Hematopoietic multipotent progenitor cell treated with erythropoietin and hydrocortisone succinate and interleukin-3 and kit ligand, for 15 days (in vitro differentiated cells): ENCODE measurements at places on chromosomes 2 and 18.
A peak's percentile ranks its signal among the peaks of the same experiment; 100 is the strongest.

- DNase-seq, result no peak
These were observed 6.5 kb downstream of the CNDP1 start for GRCh38 chr18:74540652-74541421.

GRCh38 chr18:14769381-14769780 lies 21.4 kb downstream of the ANKRD30B start:
- no peak for DNase-seq

- DNase-seq, result no peak
These were observed 276.3 kb upstream of the ERBB4 start for GRCh38 chr2:212814941-212815340.

GRCh38 chr2:1856922-1857321 lies 112.6 kb upstream of the PXDN start:
- DNase-seq, result no peak

DNA sequence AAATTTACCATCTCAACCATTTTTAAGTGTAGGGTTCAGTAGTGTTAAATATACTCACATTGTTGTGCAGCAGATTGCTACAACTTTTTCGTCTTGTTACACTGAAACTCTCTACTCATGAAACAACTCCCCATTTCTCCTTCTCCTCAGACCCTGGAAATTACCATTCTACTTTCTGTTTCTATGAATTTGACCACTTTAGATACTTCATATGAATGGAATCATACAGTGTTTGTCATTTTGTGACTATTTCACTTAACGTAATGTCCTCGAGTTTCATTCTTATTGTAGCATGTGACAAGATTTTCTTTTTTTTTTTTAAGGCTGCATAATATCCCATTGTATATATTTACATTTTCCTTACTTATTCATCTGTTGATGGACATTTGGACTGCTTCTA lies 203.8 kb downstream of the PLCL1 start:
- DNase-seq, result no peak

- no peak for DNase-seq
These were observed 100.4 kb downstream of the LDLRAD4 start for GRCh38 chr18:13318731-13319501.

GRCh38 chr2:195820867-195821565 lies 164.0 kb downstream of the SLC39A10 start:
- DNase-seq, result no peak

DNA sequence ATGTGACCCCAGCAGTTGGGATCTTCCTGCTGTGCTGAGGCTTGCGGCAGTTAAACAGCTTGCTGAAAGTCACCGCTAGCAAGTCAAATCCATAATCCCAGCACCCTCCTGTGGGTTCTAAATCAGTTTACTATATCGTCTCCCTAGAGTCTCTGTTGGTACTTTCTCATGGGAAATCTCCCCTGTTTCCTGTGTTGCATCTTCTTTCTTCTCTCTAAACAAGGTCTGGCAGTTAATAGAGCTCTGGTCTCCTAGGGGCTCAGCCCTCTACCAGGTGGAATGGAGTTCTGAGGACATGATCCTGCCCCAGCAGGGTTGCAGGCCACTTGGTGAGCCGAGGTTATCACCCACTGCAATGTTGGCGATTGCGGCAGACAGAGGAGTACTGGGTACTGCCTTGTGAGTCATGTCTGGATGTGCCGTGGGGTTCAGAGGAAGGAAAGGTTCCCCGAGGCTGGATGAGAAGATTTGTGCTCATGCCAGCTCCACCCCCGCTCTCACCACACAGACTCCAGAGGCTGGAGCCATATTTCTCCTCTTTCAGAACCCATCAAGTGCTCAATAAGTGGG lies 59.4 kb upstream of the SIX2 start:
- no peak for DNase-seq

- DNase-seq, result no peak
These were observed 26.3 kb upstream of the CASP8 start for GRCh38 chr2:201233812-201234662.

GRCh38 chr2:220512419-220512818 lies 885.0 kb downstream of the SLC4A3 start:
- no peak for DNase-seq

DNA sequence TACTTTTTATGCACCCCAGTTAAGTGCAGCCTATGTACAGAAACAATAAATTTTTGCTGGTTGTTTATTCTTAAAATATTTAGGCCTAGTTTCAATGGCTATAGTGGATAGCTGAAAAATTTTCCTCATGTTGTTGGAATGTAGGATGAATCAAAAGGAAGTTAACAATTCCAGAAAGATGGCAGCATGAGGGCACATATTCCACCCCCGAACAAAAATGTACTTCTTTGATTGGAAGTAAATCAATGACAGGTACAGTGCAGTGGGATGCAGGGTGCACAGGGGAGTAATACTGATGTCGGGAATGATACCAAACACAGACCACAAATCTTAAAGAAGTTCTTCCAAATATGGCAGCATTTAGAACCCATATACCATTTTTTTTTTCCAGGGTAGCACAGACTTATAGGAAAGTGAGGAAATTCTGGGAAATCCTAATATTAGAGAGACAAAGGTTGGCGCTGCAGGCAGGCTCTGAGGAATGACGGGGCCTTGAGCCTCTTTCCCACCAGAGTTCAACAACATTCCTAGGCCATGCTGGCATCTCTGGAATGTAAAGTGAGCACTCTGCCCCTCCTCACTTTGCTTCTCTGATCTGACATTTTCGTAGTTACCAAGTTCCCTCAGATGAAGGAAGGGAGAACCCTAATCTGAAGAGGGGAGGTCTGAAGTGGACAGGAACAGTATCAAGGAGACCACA lies 36.6 kb upstream of the IKZF2 start:
- no peak for DNase-seq

GRCh38 chr2:26316845-26317244 lies 29.1 kb upstream of the SELENOI start:
- DNase-seq, result no peak

DNA sequence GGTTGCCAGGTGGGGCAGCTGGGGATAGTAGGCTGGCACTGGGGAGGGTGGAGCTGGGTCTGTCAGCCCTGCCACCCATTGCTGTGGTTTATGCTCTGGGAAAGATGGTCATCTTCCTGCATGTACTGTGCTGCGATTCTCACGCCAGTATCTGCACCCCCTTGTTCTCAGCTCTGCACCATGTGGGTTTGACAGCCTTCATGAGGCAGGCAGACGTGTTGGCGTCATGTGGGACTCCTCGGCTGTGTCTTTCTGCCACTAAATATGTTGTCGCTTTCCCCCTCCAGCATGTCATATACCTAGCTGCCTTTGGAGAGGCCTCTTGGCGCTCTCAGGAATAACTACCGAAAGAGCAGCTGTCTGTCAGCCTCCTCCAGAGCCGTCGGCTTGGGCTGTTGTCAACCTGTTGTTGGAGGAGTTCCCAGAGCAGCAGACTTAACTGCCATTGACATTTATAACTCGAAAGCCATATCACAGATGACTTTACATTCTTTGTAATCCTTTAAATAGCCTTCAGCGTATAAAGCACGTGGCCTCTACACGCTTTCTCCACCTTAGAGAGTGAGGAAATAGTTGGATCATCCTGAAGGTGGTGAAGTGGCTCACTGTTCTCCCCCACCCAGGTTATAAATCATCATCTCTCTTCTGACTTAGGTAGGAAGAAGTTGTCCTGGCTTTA lies 80.4 kb upstream of the MGAT5 start:
- DNase-seq, result no peak

DNA sequence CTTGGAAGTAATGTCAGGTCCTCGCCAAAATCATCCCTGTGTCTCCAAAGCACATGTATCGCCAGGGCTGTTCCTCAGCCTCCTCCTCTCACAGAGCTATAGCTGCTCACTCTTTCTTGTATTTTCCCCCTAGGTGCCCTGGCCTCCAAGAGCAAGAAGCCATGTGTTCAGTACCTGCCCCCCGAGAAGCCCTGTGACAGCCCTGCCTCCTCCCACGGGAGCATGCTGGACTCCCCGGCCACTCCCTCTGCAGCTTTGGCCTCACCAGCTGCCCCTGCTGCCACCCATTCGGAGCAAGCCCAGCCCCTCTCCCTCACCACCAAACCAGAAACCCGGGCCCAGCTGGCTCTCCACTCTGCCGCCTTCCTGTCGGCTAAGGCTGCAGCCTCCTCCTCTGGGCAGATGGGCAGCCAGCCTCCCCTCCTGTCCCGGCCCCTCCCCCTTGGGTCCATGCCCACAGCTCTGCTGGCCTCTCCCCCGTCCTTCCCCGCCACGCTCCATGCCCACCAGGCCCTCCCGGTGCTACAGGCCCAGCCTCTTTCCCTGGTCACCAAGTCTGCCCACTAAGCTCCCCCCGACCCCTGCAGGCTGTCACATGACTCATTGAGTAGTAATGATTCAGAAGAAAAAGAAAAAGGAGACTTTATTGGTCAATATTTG lies 18.8 kb downstream of the TGOLN2 start:
- DNase-seq, result no peak

GRCh38 chr2:1582891-1583341 lies 161.4 kb downstream of the PXDN start:
- no peak for DNase-seq

DNA sequence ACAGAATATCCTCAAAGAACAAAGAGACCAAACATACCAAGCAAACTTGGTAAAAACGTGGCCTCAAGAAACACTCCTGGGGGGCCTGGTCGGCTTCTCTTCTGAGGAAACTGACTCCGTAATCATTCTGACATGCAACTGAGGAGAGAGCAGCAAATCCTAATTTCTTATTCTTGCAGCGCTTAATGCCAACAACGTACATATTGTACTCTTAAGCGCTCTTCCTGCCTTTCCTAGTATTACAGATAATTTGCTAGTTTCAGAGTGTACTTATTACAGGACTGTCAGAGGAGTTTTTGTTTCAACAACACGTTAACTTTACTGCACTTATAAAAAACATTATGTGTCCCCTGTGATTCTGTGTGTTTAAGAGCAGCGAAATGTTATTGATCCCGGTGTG lies 64.9 kb downstream of the ZNF521 start:
- DNase-seq, result no peak

DNA sequence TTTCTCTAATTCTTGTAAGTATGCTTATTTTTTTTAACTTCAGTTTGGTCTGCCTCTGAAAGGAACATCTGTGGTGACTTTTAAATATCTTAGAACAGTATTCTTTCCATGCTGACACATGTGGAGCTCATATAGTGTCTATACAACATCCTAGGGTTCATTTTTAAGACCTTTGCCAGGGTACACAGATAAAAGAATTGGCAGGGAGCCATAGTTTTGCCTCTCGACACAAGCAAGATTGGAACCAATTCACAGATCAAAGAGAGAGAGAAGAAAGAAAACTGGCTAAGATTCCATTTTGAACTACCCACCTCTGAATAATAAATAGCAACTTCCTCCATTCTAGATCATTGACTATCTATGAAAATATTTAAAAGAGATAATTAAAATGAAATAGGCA lies 142.7 kb upstream of the ST6GAL2 start:
- DNase-seq, result no peak

- DNase-seq, result no peak
These were observed 805.4 kb upstream of the GYPC start for GRCh38 chr2:125850541-125850940.

DNA sequence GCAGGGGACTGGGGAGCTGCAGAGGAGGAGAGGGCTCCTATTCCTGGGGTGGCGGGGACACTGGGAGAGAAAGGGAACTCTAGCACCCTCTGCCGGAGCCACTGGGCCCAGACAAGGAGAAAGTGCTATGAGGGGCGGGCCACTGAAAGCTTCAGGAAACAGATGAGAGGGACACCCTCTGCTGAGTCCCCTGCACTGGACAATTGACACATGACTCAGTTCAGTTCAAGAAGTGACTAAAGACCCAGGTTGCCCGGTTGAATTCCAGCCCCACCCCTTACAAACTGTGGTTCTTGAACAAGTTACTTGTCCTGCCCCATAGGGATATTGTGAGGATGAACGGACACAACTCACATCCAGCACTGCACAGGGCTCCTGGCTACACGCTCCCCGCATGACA lies 5.0 kb downstream of the RUFY4 start:
- peak; percentile 9 for DNase-seq

GRCh38 chr2:156472686-156473085 lies 36.5 kb downstream of the GPD2 start:
- no peak for DNase-seq

DNA sequence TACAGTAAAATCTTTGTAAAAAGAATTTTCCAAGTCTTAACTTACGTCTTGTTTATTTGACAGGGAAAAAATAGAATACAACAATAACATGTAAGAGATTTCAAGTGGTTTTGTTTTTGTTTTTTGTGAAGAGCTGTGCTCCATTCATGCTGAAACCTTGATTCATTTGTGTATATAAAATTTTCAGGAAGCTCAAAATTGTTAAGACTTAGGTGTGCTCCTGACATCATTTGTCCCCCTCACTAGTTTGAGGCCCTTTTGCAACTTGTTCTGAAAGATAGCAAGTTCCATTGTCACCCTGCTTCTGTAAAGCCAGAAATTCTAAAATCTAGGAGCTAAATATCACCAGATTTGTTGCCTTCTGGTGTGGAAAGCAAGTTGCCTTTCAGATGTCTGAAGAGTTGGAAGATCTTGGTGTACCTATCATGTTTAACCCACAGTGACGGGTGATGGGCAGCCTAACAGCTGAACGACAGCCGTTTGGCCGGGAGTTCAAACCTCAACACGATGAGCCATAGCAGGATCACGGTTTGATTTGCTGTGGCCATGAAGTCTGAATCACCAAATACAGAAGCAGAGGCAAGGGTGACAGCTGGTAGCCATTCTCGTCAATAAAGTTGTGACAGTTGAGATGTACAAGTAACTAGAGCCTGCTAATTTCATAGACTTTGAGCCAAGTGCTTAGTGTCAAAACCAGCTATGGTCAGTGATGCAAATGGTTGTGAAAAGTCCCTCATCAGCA lies 205.5 kb upstream of the SP5 start:
- DNase-seq, result no peak

DNA sequence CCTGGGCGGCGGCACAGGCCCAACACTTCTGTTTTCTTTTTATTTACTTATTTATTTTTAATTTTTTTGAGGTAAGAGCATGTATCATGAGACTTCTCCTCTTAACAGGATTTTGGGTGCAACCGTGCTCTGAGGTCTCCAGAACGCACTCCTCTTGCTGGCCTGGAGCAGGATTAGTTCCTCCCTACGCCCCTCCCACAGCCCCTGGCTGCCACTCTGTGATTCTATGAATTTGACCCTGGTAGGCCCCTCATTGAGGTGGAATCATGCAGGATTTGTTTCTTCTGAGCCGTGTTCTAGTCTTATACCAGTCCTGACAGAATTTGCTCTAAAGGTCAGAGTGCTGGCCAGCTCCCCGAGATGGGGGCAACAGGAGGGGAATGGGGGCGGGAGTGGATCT lies 106.5 kb upstream of the HS6ST1 start:
- DNase-seq, result no peak

GRCh38 chr18:79361766-79362522 lies 33.8 kb upstream of the NFATC1 start:
- no peak for DNase-seq

DNA sequence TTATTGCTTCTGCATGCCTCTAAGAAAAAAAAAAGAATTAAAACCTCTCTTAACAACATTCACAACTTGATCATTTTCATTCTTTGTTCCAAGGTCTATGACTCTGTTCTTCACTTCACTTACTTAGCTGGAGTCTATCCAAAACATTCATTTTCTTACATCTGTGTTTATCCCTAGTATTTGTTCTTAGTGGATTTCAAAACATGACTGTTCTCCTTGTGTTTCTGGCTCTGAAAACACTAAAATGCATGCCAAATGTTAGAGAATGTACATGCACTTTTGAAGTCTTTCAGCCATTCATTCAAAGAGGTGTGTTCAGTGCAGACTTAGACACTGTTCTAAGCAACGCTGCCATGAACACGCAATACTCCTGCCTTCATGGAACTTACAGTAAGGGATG lies 138.8 kb downstream of the CNTNAP5 start:
- no peak for DNase-seq

- DNase-seq, result no peak
These were observed 713 bp downstream of the ATOH8 start for GRCh38 chr2:85754313-85755095.
